ENCODE measurements at places on chromosomes 6 and 20.

DNA sequence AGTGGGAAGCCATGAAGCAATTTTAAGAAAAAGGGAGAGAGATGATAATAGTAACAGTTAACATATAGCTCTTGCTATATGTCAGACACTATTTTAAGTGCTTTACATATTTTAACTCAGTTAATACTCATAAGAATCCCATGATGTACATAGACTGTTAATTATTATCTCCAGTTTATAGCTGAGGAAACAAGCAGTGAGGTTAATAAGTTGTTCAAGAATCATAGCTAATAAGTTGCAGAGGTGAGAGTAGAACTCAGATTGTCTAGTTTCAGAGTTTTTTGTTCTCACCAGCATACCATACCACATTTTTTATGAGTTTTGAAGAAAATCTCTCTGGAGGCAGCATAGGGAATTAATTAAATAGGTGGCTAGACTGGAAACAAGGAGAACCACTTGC, 144.6 kb upstream of the MMS22L start:
- DNase-seq: no peak

DNA sequence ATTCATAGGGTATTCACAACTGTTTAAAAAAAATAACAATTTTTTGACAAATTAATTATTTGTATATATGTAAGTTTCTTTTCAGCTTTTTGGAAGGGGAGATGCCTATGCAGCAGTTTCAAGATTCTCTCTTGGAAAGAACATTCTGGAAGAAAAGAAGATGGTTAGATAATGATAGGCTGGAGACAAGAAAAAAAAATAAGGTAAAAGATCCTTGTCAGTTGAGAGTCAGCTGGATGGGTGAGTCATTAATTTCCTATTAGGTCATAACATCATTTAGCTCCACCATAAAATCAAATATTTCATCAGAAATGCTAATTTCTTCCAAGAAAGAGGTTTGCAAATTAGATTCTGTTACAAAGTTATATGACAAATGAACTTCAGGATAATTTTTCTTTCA, 880.4 kb downstream of the EPHA7 start:
- DNase-seq: no peak

DNA sequence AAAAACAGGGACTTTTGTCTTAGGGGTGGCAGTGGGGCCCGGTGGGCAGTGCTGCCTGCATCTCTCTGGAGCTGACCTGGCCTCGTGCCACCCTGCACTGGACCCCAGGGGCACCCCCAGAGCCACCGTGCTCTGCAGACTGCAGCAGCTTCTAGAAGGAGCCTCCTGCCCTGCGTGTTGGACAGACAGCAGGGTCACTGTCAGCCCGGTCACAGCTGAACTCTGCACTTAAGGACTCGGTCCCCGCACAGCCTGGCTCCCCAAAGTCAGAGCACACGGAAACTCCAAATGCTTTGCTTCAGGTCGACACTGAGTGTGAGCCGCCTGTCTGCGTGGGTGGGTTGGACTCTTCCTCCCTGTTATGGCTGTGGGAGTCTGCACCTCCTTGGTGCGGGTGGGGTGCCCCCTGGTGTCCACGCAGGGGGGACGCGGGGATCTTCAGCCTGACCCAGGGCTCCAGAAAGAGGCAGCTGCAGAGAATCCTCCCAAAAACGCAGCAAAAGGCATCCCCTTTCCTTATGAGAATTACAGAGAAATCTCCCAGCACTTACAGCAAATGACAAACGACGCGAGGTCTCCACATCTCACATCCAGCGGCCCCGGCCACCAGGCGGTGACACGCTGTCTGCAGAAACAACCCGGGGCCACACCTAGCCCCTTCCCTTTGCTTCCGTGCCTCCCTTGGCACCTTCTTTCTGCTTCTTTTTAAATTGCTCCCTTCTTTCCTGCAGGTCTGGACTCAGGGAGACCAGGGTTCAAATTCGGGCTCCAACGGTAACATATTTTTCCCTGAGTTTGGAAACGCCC, 36.3 kb upstream of the DACT2 start:
- no peak for DNase-seq

- no peak for DNase-seq
These were observed 3.0 kb upstream of the IL17A start for GRCh38 chr6:52183131-52183713.

GRCh38 chr6:57327311-57327710, 9.9 kb downstream of the PRIM2 start:
- no peak for DNase-seq

GRCh38 chr20:52171025-52171424, 20.6 kb downstream of the ZFP64 start:
- no peak for DNase-seq

DNA sequence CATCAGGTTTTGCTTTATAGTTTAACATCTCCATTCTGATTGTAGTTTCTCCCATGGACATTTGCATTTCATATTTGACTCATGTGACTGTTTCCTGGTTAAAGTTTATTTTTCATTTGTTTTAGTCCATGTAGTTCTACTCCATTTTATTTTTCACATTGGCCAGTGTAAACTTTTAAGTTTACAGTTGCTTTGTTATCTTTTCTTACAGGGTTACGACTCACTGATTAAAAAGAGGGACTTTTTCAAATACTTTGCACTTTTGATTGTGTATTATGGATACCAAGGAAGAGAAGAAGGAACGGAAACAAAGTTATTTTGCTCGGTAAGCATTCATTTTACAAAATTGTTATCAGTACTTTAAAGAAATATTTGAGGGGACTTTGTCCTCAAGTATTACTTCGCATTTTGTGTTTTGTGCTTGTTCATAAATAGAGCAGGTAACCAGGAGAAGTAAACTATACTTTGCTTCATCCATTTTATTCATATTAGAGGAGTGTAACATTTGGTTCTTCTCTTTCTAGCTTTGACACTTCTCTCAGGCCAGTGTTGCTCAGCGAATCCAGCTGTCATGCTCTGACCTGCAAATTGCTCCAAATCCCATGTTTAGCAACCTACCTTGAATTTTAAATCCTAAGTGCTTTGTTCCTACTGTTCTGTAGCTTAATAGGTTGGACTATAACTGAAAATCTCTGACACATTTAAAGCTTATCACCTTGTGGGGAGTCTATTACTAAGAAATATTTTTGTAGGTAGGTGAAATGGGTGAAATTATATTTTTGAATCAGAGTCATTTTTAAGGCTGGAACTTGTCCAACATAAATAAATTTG, 24.5 kb downstream of the NCOA7 start:
- no peak for DNase-seq

GRCh38 chr6:84728602-84729001, 35.8 kb downstream of the TBX18 start:
- DNase-seq: no peak

- no peak for DNase-seq
These were observed 64.1 kb upstream of the FBXO30 start for GRCh38 chr6:145878591-145879295.

GRCh38 chr6:14275493-14275851, 157.9 kb downstream of the CD83 start:
- no peak for DNase-seq

DNA sequence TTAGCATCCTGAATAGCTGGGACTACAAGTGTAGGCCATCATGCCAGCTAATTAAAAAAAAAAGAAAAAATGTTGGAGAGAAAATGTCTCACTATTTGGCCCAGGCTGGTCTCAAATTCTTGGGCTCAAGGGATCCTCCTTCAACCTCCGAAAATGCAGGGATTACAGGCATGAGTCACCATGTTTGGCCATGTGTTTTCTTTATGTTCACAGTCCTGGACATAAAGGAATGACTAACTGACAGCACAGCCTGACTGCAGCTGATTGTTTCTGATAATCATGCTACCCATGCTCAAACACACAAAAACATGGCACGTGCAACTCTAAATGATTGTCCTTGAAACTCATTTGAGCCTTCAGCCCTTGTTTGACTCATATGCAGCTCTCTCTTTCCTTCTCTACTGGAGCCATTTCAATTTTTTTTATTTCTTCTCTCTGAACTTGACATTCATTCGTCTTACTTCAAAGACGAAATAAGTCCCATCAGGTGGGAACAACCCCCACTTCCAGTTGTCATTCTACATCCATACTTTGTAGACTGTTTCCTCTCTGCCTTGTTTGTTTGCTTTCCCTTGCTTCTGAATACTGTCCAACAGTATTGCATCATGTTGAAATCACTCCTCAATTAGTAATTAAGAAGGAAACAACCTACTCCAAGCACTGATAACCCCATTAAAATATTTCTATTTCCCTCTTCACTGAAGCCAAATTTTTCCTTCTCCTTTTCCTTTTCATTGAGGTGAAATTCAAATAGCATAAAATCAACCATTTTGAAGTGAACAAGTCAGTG, 413.0 kb downstream of the BMP2 start:
- no peak for DNase-seq

GRCh38 chr20:38434301-38434741, 807 bp downstream of the SNHG17 start:
- peak; percentile 21 for DNase-seq

- DNase-seq: no peak
These were observed 127.6 kb upstream of the PMEPA1 start for GRCh38 chr20:57837208-57838035.

DNA sequence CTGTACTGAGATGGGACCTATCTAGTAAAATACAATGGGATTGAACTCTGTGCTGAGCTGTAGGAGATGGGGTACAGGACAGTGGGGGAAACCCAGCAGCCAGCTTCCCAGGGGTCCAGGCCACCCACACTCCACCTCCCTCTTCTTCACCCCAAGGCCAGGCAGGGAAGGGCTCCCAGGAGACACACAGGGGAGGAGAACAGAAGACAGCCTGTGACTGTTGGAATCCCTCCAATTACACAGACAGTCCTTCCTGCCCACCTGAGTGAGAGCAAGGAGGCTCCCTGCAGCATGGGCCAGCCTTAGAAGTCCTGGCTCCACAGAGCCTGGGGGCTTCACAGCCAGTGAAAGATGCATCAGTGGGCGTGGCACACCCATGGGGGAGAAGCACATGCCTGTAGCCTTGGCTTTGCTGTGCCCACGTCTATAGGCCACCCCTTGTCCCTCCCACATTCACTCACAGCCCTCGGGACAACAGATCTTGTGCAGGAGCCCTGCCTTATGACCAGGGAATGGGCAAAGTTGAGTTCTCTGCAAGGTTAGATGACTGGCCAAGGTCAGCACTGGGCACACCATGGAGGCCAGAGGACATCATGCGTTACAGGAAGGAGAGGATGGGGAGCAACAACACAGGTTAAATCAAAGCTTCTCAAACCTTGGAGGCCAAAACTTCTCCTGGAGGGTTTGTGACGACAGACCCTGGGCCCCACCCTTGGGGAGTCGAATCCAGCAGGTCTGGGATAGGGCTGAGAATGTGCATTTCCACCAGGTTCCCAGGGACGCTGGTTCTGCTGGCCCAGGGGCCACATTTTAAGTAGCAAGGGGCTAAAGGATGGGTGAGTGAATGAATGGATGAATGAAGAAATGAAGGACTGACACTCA, 12.3 kb upstream of the CST7 start:
- no peak for DNase-seq

- DNase-seq: no peak
These were observed 130.5 kb downstream of the ANKRD60 start for GRCh38 chr20:58097943-58098342.

GRCh38 chr6:161630674-161631073, 356.8 kb upstream of the AGPAT4 start:
- no peak for DNase-seq

DNA sequence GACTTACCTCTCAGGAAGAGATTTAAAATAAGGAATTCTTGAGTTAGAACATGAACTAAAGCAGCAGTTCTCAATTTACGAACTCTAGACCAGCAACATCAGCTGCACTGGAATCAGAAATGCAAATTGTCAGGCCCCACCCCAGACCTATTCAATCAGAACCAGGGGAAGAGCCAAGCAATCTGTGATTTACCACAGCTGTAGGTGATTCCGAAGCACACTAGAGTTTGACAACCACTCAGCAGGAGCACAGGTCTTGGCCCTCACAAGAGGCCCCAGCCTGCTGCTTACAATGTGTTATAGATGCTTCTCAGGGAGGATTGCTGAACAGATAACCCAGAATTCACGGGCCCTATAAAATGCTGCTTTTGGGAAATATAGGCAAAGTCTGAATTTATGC, 279.2 kb downstream of the PTPRK start:
- DNase-seq: no peak
